Purkinje cell (primary cell): ENCODE measurements at places on chromosomes 1 and 21. TPM values are rescaled to one million over a fixed set of nuclear protein-coding genes. Genes with fewer than 3 reads are reported as not detected.

The ATP1A4 gene
- not detected in 2 replicates for polyA plus RNA-seq

The SLC9C2 gene
- not detected in 2 replicates for polyA plus RNA-seq

The TMED5 gene
- polyA plus RNA-seq = 41.6 and 42.0 TPM in 2 replicates

The FCGR1A gene
- polyA plus RNA-seq = 0.71 TPM in 1 of 2 replicates, not detected in the other

The CFAP107 gene
- polyA plus RNA-seq = not detected in 2 replicates
